ENCODE measurements at places on chromosomes 7 and 10. TPM values are rescaled to one million over a fixed set of nuclear protein-coding genes. Genes with fewer than 3 reads are reported as not detected.

Gene UBE3C
- 21.3 TPM for polyA plus RNA-seq

Gene PTPN20
- 1.9 TPM for polyA plus RNA-seq

Gene C10orf143
- polyA plus RNA-seq = 25.2 TPM

Gene SLC16A9
- not detected for polyA plus RNA-seq

Gene VOPP1
- polyA plus RNA-seq = 35.0 TPM

Gene SEMA3D
- polyA plus RNA-seq = not detected

Gene LRRC61
- polyA plus RNA-seq = 18.2 TPM

Gene LRRC18
- not detected for polyA plus RNA-seq

Gene RBM20
- polyA plus RNA-seq = 0.18 TPM

Gene OR13A1
- polyA plus RNA-seq = not detected

Gene NUTM2E
- not detected for polyA plus RNA-seq

Gene PTPRE
- 6.6 TPM for polyA plus RNA-seq

Data from naive thymus-derived CD4-positive, alpha-beta T cell (primary cell).